NCI-H524 treated with DMSO at 0.1 percent for 48 hours (cell line): ENCODE measurements at places on chromosomes 3 and 15.
A peak's percentile ranks its signal among the peaks of the same experiment; 100 is the strongest.

DNA sequence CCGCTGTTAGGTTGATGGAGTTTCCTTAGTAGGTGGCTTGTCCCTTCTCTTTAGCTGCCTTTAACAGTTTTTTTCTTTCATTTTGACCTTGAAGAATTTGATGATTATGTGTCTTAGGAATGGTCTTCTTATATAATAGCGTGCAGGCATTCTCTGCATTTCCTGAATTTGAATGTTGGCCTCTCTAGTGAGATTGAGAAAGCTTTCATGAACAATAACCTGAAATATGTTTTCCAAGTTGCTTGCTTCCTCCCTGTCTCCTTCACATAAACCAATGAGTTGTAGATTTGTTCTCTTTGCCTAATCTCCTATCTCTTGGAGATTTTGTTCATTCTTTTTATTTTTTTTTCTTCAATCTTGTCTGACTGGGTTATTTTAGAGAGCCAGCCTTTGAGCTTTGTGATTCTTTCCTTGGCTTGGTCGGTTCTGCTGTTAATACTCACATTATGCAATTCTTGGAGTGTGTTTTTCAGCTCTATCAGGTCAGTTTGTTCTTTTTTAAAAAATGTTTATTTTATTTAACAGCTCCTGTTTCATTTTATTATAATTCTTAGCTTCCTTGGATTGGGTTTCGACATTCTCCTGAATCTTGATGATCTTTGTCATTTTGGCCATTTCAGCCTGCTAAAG, 627.9 kb downstream of the SI start:
- DNase-seq: no peak

DNA sequence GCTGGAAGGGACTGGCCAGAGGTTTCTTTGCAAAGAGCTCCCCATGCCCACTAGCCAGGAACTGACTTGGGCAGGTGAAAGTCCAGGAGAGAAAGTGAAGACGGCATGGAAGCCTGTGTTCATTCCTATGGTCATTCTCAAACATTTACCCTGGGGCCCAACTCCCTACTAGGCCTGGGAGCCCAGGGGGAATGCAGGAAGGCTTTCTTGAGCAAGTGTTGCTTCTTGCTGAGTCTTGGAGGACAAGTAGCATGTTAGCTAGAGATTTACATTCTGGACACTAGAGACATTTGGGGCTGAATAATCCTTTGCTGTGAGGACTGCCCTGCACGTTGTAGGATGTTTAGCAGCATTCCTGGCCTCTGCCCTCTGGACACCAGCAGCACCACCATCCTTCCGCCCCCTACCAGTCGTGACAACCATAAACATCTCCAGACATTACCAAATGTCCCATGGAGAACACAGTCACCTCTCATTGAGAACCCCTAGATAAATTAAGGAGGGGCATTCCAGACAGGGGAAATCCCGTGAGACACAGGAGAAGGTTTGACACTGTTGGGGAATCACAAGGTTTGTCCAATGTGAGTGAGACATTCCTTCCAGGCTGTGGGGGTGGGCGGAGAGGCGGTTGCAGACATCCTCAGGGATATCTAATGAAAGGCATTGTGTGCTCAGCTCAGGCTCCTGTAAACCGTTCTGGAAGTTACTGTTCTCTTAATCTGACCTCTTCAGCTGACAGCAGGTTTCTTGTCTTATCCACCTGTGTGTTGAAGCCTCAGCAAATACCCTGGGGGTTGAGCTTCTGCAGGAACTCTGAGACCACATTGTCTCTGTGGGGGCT, 236.2 kb downstream of the TLE3 start:
- DNase-seq: peak; percentile 72

DNA sequence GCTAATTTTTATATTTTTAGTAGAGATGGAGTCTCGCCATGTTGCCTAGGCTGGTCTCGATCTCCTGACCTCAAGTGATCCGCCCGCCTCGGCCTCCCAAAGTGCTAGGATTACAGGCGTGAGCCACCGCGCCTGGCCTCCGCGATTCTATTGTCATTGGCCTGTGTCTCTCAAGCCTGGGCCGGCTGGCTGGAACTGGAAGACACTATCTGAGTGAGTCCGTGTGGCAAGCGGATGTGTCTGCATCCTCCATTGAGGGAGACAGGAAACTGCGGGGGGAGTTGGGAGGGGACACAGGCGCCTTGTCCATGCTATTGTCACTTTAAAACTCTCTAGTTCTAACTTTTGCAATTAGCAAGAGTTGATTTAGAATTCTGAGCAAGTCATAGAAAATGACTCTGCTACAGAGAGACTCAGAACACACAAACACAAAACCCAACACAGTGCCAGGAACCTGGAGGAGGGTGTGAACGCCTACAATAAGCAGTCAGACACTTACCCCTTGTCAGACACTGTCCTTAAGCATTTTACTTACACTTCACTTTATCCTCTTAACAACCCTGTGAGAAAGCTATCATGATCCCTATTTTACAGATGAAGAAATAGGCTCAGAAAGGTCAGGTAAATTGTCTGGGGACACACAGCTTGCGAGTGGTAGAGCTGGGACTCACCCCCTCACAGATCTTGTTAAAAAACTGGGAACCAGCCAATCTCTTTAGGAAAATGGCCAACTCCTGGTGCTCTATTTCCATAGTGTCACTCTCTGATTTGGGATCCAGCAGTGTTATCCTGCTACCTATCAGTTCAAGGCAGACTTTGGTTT, 38.7 kb downstream of the ANP32A start:
- DNase-seq: no peak

GRCh38 chr3:31573036-31573779, 40.5 kb downstream of the STT3B start:
- DNase-seq: no peak

DNA sequence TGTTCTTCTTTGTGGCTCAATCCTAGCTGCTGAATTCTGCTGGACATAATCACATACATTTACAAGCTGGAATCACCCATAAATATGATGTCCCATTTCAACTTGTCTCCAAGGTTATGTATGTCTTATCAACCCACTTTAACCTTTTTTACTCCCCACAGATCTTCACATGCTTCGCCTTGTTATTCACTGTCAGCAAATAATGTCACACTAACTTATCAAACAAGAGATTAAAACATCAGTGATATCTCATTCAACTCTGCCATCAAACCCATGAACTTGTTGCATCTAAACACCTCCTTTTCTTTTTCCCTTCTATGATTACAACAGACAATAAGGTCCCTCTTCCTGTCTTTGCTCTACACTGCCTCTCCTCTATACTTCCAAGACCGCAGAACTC, 240.7 kb downstream of the TBC1D5 start:
- no peak for DNase-seq

DNA sequence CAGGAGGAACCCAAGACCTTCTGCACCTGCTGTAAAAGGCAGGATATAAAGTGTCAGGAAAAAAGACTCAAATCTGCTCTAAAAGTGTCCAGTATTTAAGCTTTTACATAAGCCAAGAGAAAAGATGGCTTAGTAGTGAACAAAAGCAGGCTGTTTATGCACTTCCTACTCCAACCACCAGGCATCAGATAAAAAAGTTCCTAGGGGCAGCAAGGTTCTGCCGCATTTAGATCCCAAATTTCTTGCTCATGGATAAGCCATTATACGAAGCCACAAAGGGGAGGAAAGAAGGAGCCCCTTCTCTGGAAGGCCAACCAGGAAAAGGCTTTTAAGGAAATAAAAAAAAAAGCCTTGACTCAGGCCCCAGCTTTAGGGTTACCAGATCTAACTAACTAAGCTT, 10.6 kb upstream of the SLC9C1 start:
- no peak for DNase-seq
